ENCODE measurements at places on chromosomes 5 and 9.

DNA sequence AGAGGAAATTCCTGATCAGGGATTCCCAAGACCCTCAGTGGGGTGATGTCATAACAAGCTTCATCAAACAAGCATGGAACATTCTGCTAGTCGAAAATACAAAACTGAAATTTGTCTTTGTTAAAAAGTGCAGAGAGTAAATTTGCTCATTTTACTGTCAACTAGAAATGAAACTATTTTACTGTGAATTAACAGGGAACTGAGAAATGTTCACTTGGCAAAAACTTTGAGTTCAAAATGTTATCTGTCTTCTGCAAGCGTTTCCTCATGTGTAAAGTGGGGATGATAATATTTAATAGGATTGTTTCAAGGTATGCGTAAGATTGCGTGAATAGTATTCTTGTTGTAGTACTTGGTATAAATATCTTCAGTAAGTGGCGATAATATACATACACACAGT is 45.4 kb downstream of the ALDH1A1 start:
- no peak for DNase-seq

- DNase-seq: no peak
These were observed 70.4 kb upstream of the IFNE start for GRCh38 chr9:21552244-21553170.

GRCh38 chr5:73592551-73592950 is 27.0 kb downstream of the UTP15 start:
- no peak for DNase-seq

- DNase-seq: no peak
These were observed 31.8 kb downstream of the DNAI1 start for GRCh38 chr9:34490360-34490759.

- no peak for DNase-seq
These were observed 90.0 kb upstream of the CTSL start for GRCh38 chr9:87635656-87636501.

DNA sequence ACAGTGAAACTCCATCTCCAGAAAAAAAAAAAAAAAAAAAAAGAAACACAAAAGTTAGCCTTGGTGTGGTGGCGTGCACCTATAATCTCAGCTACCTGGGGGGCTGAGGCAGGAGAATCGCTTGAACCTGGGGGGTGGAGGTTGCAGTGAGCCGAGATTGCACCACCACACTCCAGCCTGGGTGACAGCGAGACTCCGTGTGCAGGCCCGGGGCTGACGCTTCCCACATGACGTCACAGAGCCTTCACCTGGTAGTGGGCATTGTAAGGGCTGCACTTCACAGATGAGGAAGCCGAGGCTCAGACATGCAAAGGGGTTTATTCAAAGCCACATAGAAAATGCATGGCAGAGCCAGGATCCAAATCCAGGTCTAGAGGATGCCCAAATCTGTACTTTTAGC is 114.2 kb downstream of the GAPVD1 start:
- DNase-seq: no peak

DNA sequence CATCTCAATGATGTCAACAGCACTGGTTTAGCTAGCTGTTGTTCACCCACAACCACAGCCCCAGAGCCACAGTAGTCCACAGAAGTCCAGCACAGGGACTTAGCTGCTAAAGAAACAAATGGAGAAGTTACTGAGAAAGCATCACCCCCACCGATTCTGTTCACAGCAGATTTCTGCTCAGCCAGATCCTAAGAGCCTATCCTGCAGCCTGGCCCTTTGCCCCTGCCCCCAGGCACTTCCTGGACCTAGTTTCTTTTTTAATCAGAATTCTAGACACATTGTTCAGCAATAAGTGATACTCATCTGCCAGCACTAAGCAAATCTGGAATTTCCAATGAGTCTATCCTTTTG is 7.4 kb downstream of the B4GALT1 start:
- DNase-seq: peak; percentile 43

DNA sequence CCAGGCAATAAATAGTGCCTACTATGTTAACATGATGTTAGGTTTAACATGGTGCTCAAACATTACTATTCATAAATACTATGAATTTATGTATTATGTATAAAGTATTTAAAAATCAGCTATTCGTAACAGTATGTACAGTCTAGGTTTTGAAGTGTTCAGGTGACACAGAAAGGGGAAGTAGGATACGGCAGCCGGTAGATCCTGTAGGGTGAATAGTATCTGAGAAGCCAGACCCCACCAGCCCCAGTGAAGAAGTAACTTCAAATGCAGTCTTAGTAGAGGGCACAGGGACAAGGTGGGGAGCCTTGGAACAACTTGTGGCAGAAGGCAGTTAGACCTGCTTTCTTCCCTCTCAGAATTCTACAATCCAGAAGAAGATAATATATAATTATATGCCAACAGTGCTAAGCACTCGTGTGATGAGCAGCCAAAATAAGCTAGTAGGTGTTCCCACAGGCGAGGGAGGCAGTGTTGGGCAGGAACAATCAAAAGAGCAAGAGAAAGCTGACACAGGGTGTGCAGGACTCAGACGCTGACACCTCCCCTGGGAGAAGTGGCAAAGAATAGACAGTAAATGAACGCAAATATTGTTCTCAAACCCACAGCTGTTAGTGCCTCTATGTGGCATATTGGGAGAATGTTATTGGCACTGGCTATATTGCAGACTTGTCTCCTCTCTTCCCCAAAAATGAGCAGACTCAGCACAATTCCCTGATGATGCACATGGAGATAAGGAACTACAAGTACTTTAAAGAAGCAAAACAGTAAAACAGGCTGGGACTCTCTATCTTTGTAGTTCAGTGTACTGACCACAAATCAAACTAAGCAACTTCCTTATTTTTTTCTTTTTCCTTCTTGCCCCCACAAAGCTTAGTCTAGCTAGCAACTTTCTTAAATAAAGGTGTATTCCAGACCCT is 4.6 kb downstream of the ZNF367 start:
- no peak for DNase-seq

GRCh38 chr9:136047775-136048559 is 47.1 kb downstream of the NACC2 start:
- no peak for DNase-seq

- no peak for DNase-seq
These were observed 10.0 kb downstream of the NR3C1 start for GRCh38 chr5:143393524-143393923.

- DNase-seq: peak; percentile 55
These were observed 1038.3 kb downstream of the TLE1 start for GRCh38 chr9:80651044-80651443.

DNA sequence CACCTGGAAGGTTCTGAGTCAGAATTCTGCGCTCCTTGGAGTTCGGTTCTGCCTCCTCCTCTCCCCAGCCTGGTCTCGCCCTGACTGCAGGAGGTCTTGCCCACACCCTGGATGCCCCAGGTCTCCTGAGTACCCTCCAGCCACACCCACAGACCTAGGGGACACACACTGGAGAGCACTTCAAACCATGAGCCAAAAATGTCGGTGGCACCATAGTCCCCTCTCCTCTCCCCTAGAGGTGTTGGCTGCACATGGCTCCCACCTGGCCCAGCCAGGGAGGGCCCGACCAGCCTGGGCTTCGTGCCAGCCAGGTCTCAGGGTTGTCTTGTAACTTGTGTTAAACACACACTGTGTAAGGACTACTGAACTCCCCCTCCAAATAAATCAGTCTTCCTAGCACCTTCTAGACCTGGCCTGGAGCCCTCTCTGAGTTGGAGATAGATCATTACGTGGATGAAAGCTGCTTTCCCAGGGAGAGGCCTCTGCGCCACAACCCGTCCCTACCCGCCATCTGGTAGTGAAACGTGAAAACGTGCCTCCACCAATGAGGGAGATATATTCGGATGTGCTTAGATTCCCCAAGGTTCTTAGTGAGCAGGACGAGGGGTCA is 49.9 kb upstream of the CTSL start:
- no peak for DNase-seq

- no peak for DNase-seq
These were observed 199.8 kb downstream of the LRRC70 start for GRCh38 chr5:62778316-62779009.

DNA sequence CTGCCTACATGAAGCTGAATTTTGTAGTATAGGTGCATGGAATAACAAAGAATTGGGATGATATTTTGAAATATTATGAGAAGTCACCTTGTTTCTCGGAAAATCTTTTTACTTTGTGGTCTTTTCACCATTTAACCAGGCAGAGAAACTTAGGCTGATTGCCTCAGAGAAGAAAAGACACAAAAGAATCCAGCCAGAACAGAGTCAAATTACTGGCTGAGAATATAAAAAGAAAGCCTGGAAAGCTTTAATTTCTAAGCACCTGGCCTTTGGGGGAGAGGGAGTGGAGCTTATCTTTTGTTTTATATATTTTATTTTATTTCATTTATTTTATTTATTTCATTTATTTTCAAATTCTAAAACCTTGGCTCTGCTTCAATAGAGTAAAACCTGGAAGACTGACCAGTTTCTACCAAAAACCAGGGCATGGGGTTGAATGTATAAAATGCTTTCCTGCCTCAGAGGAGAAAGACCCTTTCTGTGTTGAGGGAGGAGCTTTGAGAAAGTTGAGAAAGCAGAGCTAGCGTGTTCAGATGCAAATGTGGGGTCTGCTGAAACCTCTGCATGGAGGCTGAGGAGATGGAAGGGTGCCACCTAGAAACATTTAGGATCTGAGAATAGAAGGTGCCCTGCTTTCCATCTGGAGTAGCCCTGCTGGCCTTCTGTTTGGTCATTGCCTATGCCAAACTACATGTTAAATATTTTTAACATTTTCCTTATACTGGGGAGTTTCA is 81.6 kb downstream of the NREP start:
- DNase-seq: no peak

DNA sequence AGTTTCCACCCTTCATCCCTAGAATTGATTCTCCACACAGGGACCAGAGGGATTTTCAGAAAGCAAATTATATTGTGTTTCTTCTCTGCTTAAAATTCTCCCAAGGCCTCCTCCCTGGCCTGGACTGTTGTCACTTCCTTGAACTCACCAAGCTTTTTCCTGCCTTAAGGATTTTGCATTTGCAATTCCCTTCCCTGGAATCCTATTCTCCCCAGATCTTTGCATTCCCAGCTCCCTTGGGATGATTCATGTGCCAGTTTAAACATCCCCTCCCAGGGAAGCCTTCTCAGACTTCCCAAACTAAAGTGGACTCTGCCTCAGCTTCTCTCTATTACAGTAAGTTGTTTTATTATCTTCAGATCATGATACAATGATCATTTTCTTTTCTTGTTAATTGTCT is 35.2 kb upstream of the PDE8B start:
- DNase-seq: no peak

DNA sequence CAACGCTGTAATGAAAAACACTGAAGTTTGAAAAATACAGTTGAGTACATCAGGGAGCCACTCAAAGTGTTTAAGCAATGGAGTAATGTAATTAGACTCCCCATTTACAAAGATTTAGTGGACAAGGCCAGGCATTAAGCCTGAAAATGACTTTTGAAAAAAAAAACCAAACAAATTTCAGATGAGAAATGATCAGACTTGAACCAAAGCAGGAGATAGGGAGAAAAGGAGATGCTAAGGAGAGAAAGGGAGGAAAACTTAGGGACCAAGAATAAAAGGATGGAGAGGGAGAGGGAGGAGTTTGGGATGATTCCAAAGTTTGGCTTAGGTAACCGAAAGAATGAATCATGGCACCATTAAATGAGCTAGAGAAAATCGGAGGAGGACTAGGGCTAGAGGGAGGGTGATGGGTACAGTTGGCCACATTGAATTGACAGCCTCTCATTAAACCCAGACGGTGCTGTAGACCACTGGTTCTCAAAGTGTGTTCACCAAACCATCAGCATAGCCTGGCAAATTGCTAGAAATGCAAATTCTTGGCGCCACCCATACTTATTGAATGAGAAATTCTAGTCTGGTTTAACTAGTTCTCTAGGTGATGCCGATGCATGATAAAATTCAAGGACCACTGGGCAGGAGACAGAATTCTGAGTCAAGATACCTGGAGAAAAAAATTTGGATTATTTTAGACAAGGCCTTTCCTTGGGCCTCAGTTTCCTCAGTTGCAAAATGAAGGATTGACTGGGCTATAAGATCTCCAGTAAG is 6.2 kb upstream of the CPEB4 start:
- DNase-seq: no peak

DNA sequence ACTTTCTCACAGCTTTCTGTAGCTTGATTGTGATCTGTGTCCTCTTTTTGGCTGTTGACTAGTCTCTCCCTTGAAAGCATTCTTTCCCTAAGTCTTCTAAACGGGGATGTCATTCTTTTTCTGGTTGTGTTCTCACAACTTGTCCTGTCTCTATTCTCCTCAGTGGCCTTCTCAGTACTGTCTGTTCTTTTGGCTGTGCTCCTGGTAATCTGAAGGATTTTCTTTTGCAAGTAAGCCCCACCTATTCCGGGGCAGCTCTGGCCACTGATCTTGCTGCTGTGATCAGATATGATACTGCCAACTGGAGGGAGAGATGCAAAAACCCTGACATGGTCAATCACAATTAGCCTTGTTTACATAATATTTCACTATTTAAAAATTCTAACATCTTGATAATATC is 172.2 kb downstream of the CDC42SE2 start:
- no peak for DNase-seq

GRCh38 chr5:160088805-160089204 is 30.4 kb downstream of the PWWP2A start:
- no peak for DNase-seq

DNA sequence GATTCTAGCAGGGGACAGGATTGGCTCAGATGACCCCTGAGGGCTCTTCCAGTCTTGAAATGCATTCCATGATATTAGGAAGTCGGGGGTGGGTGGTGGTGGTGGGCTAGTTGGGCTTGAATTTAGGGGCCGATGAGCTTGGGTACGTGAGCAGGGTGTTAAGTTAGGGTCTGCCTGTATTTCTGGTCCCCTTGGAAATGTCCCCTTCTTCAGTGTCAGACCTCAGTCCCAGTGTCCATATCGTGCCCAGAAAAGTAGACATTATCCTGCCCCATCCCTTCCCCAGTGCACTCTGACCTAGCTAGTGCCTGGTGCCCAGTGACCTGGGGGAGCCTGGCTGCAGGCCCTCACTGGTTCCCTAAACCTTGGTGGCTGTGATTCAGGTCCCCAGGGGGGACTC is 2.9 kb upstream of the MYOZ3 start:
- DNase-seq: no peak

- DNase-seq: no peak
These were observed 52.7 kb downstream of the PRR16 start for GRCh38 chr5:120516805-120517204.

GRCh38 chr9:23663536-23663935 is 162.5 kb downstream of the ELAVL2 start:
- no peak for DNase-seq

- DNase-seq: no peak
These were observed 18.4 kb downstream of the TENT4A start for GRCh38 chr5:6731465-6732237.

DNA sequence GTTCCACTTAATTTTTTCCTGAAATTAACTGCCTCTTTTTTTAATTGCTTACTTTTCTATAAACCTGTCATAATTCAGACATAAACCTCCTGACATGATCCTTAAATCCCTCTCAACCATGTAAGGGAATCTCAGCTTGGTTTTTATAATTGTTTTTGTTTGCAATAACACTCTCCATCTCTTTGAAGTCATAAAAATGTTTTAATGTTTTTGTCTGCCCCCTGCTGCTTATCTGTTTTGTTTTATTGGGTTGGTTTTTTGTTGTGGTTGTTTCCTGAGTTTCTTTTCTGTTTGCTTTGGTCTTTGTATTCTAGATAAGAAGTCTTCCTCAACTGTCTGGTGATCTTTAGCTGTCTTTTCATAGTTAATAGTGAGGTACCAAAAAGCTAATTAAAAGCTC is 142.0 kb downstream of the CDH6 start:
- DNase-seq: no peak

Measured in lung (tissue), 17 donors.